ENCODE measurements at places on chromosomes 1 and 21.

GRCh38 chr1:72851597-72851996 lies 569.3 kb upstream of the NEGR1 start:
- no peak for DNase-seq

GRCh38 chr1:34794790-34795180 lies 2.0 kb downstream of the GJA4 start:
- DNase-seq = no peak

DNA sequence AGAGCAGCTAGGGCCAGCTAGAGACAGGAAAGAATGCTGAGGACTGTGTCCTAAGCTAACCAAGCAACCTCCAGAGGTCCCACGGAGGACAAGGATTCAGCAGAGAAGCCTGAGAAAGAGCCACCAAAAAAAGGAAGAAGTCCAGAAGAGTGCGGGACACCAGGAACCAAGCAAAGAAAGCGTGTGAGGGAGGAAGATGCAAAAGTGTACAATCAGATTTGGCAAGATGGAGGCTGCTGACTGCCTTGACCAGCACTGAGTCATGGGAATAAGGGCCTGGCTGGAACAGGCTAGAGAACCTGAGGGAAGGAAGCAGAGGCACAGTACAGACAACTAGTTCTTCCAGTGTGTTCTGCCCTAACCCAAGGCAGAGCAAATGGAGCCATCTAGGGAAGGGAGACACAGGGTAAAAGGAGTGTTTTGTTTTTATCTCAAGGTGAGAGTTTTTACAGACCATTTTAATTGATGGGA lies 18.5 kb downstream of the TP53BP2 start:
- DNase-seq = no peak

DNA sequence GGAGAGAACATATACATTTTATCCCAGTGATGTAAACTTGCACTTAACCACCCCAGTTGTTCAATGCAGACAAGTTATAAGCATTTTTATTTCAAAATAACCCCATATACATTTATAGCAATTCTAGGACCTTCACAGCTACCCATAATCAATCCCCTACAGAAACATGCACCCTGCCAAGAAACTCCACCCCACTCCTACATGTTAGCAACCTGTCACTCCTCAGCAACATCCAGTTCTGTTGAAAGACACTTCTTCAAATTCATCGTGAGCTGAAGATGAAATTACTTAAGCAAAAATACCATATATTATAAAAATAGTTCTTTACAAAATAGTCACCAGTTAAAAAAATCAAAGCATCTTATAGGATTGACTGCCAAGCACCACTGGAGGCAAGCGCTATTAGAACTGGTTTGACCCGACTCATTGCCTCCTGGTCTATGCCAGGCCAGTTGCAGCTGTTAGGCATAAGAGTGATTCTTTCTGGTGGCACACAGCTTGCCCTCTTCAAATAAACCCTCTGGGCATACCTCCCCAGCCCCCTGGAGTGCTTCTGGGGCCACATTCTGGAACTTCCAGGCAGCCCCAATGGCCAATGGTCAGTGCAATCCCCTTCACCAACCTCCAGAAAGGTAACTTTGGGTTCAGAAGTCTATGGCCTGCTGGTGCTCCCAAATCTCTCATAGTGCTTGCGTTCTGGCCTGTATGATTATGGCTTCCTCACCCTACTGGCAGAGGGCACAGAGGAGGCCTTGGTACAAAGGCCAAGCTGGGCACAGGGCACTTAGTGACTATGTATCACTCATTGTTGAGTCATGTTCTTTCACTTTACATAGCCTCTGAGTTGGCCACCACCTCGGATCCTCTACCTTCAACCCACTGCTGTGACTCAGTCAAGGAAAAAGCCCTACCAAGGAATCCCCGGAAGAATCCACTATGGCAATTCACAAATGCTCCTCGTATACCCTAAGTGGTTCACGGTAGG lies 72.2 kb upstream of the RALGPS2 start:
- DNase-seq = no peak

GRCh38 chr21:14259747-14260146 lies 43.8 kb downstream of the RBM11 start:
- DNase-seq = no peak

DNA sequence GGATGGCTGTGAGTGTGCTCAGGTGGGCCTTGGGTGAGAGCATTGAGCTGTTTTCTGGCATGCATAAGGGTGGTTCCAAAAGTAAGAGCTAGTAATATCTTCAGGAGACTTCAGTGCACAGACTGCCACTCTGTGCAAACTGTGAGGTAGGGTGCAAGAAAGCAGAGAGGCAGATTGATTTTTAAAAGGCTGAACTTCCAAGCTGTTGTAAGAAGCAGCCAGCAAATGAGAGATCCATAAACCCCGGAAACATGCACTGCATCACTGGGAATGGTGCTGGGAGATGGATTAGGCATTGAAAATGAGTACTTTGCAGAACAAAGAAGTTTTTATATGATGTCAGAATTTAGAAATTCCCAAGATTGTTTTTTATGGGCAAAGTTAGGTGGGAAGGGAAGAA lies 255.4 kb downstream of the TNR start:
- DNase-seq = no peak

GRCh38 chr1:81437649-81438048 lies 363.1 kb upstream of the ADGRL2 start:
- DNase-seq = no peak

DNA sequence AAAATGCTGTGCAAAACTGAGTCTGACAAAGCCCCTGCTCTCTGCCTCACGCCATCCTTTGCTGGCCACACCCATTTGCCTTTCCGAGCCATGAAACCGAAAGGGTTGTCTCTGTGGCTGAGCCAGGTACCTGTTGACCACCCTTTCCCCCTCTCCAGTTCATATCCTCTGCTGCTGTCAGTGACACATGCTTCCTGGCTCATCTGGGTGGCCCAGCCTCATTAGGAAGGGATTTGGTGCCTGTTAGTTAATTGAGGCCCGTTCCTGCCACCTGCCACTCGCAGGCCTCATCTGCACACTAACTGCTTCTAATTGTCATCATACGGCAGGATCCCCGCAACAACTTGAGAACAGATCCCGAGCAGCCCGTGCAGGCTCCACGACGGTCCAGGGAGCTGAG lies 79.2 kb downstream of the OLIG1 start:
- DNase-seq = no peak

GRCh38 chr1:87108228-87108627 lies 193.8 kb downstream of the HS2ST1 start:
- DNase-seq = no peak

DNA sequence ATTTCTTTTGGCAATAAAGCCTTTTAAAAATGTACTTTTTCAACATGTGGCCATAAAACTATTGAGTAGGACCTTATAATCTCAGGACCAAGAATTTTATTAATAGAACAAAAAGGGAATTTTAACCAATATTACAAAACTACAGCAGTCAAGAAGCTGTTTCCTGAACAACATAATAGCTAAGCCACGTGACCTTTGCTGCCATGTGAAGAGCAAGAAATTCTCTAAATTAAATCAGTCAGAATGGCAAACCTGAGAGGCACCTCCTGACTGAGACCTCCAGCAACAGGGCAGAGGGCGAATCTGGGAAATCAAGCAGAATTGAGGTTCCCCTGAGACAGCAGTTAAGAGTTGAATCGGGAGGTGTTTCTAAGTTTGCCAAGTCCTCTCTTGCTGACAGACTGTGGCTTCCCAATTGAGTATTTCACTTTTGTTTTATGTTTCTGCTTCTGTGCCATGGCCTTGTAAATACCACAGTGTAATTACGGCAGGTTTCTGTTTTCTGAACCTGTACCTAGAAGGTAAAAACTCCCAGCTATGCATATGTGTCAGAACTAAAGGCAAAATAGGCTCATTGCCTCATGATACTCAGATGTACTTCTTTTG lies 358.4 kb downstream of the NTNG1 start:
- DNase-seq = no peak

DNA sequence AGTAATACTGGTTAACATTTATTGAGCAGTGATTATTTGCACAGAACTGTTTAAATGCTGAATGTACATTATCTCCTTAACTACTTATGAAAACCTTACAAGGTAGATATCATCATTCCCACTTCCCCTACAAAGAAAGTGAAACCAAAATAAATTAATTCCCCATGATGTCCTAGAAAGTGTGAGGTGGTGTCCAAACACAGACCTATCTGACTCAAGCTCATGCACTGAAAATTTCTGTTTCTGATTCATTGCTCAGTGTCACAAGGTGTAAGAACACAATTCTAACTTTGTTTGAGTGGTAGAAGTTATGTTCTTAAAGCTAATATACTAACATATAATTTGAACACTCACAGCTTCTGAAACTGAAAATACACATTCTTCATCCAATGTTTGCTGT lies 178.7 kb downstream of the MRPL39 start:
- DNase-seq = no peak

DNA sequence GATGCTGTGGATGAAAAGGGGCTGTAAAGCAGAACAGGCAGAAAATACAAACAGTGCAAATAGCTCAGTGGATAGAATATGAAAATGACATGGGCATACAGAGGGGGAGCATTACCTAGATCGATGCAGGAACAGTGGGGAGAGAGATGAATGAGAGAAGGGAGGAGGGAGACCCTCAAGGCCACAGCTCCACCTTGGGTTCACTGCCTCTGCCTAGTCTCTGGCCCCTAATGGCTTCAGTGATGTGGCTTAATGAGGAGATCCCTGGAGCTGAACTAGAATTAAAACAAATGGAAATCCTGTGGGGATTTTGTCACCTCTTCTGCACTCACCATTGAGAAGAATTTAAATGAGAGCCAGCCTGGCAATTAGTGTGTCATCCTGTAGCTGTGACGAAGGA lies 165.0 kb downstream of the TNR start:
- no peak for DNase-seq

DNA sequence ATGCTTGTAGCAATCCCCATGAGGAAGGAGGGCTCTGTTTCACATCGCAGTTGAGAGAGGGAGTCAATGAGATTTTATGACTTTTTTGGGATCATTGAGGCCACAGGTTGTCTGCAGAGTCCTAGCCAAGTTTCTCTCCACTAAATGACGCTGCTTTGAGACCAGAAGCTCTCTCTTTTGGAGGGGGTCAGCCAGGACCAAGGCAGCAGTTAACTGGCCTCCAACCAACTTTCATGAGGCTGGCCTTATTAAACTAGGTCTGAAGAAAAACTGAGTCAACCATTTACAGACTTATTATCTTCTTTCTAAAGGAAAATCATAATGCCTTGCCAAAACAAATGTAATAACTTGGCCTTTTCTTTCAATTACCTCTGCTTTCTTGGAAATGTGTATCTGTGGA lies 8.6 kb downstream of the WLS start:
- no peak for DNase-seq

GRCh38 chr1:84048820-84049219 lies 49.9 kb upstream of the TTLL7 start:
- no peak for DNase-seq

- no peak for DNase-seq
Measured at GRCh38 chr1:220005489-220005888, 40.8 kb downstream of the EPRS1 start.

DNA sequence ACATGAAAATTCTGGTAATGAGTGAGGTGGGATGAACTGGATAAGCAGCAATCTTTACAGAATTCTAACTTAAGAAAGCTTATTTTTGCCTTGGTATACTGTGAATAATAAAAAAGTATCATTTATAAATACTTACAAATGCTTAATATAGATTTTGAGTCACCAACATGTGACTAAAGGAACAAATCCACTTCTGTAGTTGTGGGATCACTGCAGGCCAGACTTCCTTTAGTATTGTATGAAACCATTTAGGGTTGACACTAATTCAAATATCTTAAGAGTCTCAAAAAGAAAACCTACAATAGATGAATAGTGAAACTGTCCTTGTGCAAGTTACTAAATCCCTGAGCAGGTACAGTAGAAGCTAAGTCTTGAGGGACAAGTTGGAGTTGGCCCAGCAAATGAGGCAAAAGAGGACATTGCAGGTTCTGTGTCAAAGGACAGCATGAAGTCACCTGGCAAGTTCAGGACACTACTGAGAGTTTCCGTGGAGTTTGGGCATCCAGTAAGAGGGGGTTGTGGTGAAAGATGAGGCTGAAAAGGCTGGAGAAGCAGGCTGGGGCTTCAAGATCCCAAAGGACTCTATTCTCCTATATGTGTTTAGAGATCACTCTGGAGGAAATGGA lies 5.9 kb upstream of the THEM4 start:
- DNase-seq = no peak

GRCh38 chr1:93775224-93775623 lies 93.6 kb upstream of the BCAR3 start:
- no peak for DNase-seq

DNA sequence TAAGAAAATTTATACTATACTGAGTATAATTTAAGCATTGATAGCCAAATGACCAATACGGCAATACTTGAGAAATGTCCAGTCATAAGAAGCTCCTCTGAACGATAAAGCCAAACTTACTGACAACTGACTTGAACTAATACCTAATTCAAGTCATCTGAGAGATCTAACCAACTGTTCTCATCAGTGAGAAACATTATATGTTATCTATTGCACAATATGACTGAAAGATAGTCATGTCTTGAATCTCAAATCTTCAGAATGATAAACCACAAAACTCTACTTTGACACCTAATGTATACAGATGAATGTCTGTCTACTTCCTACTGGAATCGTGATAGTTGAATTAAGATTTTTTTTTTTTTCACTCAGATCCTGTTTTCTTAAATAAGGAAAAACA lies 39.0 kb downstream of the APP start:
- no peak for DNase-seq

DNA sequence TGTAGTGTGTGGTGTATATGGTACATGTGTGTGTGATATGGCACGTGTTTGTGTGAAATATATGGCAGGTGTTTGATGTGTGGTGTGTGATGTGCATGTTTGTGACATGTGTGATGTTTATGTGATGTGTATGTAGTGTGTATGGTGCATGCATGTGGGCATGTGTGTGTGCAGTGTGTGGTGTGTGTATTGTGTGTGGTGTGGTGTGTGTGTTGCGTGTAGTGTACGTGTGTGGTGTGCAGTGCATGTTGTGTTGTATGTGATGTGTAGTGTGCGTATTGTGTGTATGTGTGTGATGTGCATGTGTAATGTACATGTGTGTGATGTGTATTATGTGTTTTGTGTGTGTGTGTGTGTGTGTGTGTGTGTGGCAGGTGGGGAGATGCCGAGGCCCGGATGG lies 65.7 kb downstream of the SLC19A1 start:
- no peak for DNase-seq
